ENCODE measurements at places on chromosomes 5 and 9. TPM values are rescaled to one million over a fixed set of nuclear protein-coding genes. Genes with fewer than 3 reads are reported as not detected.

The CAVIN4 gene
- 0.09 TPM for polyA plus RNA-seq

DNA sequence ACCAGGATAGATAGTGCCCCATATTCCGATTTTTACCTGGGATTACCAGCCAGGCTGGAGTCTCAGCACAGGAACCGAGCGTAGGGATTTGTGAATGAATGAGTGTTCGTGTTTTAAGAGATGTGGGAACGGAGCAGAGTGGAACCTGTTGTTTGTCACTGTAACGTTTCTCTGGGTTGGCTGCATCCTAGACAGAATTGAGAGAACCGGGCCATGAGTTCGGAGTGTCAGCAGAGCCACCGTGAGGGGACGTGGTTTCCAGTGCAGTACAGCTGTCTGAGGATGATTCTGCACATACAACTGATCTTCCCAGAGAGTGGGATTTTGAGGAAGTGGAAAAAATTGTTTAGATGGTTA, 1.2 kb downstream of the PDE8B start:
- no peak for DNase-seq

The PCDHGA9 gene
- not detected for polyA plus RNA-seq

- DNase-seq: no peak
Measured at GRCh38 chr5:1926471-1927341, 44.0 kb upstream of the IRX4 start.

- no peak for DNase-seq
Measured at GRCh38 chr5:159902444-159903121, 13.7 kb upstream of the ADRA1B start.

The FUBP3 gene
- 21.0 TPM for polyA plus RNA-seq

GRCh38 chr5:100270023-100270771, 265.0 kb upstream of the FAM174A start:
- no peak for DNase-seq

- DNase-seq: peak; percentile 83
Measured at GRCh38 chr5:10248378-10249260, 1.1 kb downstream of the ATPSCKMT start.

GRCh38 chr5:125393221-125393815, 646.9 kb upstream of the ZNF608 start:
- DNase-seq: no peak

- no peak for DNase-seq
Measured at GRCh38 chr9:78539904-78540303, 243.0 kb downstream of the PSAT1 start.

DNA sequence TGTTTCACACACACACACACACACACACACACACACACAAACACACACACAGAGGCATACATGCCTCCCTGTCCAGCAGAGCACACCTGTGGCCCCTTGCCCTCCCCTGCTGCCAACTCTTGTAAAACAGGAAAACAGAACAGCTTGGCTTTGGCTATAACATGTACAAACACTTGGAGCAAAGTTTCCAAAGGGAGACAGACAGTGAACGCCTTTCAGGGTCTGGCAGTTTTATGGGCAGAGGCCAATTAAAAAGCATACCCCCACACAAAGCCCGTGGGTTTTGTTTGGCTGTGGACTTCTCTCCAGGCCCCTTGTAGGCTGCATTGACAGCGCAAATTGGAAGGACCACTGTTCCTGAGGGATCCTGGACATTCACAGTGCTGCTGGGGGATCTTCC, 265.6 kb downstream of the PAPPA start:
- no peak for DNase-seq

DNA sequence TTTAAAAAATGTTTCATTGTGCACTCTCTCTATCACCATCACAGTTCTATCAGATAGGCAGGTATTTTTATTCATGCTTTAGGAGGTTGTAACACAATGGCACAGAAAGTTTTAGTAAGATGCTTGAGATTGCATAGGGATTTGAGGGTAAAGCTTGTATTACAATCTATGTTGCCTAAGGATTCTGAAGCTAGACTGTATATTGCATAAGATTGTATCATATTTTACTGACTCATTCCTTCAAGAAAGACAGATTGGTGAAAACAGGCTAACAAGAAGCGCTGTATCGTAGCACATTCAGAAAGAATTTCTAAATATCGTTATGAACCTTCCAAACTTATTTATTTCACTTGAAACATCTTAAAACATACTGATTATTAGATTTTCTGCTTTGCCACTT, 577.7 kb downstream of the EBF1 start:
- DNase-seq: no peak

GRCh38 chr5:109485030-109485429, 75.3 kb upstream of the PJA2 start:
- no peak for DNase-seq

Data from spleen (tissue), 13 donors.